ENCODE measurements at places on chromosomes 6 and 20.

- no peak for DNase-seq
These were observed 68.2 kb downstream of the FAM217A start for GRCh38 chr6:4010689-4011090.

DNA sequence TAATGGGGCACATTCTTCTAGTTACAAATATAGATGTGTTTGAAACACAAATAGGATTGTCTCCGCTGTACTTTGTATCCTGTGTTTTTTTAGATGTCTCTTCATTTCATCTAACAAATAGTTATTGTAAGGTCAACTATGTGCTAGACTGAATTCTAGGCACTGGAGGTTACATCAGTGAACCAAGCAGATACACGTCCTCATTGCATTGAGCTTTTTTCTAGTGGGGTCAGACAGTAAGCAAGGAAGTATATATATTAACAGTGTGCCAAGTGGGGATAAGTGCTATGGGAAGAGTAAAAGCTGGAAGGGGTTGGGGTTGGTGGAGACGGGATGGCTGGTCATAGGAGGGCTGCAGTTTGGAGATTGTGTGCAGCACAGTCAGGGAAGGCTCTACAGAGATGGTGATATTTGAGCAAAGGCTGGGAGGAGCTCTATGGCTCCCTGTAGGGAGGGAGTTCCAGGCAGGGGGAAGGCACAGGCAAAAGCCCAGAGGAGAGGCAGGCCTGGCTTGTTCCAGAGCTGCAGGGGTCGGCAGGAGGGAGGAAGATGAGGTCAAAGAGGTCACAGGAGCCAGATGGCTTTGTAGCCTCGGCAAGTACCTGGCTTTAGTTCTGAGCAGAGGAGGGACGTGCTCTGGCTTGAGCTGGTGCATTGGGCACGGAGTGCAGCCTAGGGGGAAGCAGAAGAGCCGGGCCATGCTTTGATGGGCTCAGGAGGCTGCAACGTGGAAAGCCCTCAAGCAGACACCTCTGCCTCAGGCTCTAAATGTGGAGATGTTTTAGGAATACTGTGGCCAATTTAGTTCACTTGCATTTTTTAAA lies 152.3 kb downstream of the ZDHHC14 start:
- no peak for DNase-seq

DNA sequence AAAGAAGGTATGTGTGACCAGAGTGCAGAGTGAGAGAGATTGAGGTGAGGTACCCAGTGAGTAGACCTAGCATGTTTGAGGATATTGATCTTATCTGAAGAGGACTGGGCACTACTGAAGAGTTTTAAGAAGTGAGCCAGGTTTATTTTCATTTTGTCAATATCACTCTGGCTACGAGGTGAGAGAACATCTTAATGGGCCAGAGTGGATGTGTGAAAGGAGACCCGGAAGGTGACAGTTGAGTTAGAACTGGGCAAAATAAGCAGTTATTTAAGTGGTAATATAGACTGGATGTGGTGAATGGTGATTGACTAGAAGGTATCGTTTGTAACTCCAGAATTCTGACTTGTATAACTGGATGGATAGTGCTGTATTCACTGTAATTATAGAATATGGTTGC lies 134.1 kb downstream of the QKI start:
- DNase-seq: no peak

GRCh38 chr20:19827818-19828217 lies 69.8 kb downstream of the RIN2 start:
- DNase-seq: no peak

DNA sequence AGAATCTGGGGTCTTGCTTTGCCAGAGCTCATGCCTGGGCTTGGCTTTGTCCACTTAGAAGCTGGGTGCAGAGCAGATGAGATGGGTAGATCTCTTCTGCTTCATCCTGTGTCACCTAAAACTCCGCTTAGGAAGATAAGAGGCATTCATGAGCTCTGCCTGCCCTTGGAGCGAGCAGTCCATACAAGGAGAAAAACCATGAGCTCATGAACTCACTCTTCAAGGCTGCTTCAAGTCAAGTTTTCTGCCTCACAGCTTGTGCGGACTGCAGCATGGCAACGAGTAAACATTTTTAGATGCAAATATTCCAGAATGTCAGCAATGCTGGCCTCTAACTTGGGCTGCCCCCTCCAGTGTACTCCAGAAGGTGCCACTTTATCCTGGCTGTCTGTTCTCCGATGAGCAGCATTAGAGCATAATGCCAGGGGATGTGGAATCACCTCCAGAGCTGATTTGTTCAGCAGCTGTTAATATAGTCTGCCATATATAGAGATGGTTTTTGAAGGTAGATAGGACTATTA lies 10.7 kb upstream of the UQCC2 start:
- no peak for DNase-seq

DNA sequence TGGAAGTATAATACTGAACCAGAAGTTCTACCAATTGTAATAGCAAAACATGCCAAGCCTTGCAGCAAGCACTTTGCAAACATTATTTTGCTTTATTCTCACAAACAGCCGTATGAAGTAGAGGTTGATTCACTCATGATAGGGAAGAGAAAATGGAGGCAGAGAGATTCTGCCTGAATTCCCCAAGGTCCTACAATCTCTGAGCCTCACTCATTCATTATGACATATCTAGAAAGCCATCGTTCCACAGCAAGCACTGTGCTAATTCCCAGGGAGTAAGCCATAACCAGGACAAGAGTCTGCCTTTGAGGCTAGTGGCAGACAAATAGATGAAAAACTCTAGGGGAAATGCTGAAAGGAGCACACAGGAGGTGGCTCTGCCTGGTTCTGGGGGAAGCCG lies 288.0 kb downstream of the TSHZ2 start:
- no peak for DNase-seq

- DNase-seq: no peak
These were observed 360.6 kb downstream of the RIMS1 start for GRCh38 chr6:72246926-72247325.

DNA sequence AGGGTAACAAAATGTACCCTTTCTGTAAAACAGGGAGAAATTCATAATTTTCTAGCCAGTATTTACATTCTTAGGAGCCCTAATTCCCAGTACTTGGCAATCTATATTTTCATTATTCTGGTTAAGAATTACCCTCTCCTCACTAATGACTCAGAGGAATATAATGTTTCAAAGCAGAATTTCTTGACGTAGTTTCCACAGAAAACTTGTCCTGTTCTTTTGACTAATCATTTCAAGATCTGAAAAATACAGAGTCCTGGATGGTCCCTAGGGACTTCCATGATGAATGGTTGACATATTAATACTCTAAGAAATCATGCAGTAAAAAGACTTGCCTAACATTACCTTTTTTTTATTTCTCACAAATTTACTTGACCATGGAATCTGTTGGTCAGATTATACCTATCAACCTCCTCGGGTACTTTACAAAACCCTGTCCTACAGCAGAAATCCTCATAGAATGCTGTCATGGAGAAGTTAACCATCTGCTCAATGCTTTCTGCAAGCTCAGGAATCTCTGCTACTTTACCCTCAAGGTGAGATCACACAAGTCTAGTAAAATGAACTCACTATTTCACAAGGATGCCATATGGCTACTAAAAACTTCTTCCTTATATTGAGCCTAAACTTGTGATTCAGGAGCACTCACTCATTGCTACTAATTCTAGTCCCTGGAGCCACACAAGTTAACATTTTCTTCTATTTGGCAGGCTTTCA lies 202.1 kb upstream of the CNR1 start:
- DNase-seq: no peak

DNA sequence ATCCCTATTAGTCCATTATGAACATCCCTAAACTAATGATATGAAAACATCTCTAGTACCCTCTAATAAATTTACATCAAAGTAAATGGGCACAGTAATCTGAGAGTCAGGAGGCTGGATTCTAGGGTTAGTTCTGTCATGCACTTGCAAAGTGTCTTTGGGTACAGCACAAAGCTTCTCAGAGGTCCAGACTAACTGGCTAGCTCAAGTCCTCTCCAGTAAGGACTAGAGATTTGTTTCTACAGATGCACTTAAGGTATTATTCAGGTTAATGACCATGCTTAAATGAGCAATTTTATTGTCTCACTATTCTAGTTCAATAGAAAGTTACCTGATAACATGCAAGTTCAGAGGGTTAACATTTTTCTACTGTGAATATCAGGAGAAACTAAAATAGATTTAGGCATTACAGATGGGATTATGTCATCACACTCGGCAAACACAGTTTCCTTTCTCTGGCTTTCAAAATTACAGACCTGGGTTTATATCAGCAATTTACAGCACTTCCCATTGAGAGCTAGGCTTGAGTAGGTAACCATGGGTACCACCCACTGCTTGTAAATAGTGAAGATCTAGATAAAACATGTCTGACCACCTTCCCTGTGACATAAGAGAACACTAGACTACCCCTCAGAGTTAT lies 402.9 kb upstream of the RUNX2 start:
- DNase-seq: no peak

DNA sequence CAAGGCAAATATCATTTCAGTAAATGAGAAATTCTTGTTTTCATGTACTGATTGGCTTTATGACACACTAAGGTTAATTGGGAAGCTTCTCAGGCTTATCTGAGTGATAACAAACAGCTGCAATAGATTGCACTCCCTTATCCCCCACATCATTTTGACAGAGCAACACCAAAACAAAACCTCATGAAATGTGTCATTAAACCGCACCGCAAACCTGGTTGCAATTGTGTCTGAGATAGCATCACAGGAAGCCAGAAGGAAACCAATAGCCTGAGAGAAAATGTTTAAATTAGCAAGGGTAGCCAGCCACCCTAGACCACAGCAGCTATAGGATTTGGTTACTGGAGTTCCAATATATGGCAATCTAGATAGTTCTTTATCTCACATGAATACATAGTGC lies 31.6 kb upstream of the LAMA4 start:
- no peak for DNase-seq

GRCh38 chr6:121688974-121689373 lies 253.5 kb downstream of the GJA1 start:
- no peak for DNase-seq

DNA sequence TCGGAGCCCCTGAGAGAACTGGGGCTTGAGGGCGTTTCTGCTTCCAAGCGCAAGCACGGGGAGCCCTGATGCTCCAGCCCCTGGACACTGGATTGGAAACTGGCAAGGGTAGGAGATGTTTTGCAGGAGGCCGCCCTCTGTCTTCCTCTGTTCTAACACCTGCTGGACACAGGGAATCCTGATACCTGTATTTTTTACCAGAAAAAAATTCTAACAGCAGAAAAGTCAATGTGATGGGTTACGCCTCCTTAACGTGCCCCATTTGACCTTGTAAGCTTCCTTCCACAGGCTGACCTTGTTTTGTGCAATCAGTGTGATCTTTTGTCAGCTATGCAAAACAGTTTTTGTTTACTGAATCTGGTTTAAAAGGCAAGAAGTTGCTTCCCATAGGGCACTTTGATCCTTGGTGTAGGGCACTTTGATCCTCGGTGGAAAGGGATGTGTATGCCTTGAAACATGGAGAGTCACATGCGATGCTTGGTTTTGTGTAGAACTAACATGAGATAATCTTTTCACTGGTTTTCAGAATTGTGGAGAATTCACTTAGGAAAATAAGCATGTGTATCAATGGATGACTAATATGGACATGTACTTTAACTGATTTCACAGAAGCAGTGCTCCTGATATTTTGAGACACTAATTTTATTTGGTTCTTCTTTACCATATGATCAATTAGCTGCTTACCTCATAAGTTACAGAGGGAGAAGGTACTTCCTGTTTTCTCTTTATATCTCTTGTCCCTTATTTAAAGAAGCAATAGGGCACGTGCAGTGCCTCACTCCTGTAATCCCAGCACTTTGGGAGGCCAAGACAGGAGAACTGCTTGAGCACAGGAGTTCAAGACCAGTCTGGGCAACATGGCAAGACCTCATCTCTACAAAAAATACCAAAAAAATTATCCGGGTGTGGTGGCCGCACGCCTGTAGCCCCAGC lies 59.9 kb upstream of the MAP3K4 start:
- no peak for DNase-seq

DNA sequence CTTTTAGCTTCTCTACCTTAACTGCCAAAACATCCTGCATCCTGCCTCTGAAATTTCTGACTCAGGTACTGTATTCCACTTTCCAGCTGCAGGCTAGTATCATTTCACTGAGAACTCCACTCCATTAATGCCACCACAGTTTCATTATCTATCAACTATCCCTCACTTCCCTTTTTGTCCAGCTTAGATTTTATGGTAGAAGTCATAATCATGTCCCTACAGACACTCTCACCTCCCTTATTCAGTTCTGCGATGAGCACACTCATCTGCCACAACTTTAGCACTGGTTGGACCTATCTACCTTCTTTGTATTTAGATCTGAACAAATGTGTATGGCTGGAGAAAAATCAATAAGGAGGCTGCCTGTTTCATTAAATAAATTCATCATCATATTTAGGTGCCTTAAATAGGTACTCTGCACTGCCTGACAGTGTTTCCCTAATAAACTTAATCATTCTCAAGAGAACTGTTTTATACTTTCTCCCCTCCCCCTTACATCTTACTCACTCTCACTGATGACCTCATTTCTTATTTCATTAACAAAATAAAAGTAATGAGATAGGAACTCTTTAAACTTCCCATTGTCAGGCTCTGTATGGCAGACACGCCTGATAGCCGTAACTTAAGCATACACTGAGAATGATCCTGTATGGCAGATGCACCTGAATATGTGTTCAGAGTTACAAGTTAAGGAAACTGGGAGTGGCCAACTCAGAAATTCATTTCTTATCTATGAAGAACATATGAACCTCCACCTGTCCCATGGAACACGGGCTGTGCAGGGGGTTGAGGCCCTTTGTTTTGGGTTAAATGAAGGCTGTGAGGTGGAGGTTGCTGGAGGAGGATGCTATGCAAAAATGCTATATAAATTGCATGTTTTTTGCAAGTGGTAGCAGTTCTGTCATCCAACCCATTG lies 95.3 kb upstream of the MAN1A1 start:
- DNase-seq: no peak

DNA sequence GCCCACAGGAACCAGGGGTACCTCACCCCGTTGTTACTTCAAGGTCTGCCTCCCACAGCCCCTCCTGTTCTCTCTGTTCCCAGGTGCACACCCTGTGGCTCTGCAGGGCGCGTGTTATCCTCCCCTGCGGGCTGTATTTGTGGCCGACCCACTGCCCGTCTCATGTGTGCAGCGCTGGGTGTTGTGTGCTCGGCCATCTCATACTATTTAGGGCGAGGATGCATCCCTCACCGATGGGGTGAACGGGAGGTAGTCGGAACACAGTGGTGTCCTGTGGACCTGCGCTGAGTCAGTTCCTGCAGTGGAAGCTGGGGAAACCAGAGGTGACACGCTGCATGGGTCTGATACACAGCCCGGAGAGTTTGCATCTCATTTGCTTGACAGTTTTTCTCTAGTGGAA lies 94.5 kb upstream of the SULF2 start:
- DNase-seq: no peak

- no peak for DNase-seq
These were observed 64.0 kb upstream of the SGK1 start for GRCh38 chr6:134381959-134382358.

DNA sequence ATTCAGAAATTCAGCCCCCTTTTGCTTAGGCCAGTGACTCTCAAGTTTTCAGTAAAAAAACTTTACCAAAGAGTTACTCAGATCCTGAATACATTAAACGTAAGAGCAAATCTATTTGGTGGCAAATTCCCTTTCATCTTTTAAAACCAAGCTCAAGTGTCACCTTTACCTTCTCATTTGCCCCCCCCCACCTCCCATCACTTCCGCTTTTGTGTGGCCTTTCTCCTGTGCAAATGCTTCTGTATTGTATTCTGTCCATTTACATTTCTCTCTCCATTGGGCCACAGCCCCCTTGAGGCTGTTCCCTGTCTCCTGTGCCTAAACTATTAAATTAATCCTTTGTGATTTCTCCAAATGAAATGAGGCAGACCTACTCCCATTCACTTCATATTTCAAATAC lies 1.9 kb downstream of the NOL7 start:
- DNase-seq: no peak
